ENCODE measurements at places on chromosomes 13 and 19. TPM values are rescaled to one million over a fixed set of nuclear protein-coding genes. Genes with fewer than 3 reads are reported as not detected.
A peak's percentile ranks its signal among the peaks of the same experiment; 100 is the strongest.

The ADGRE2 gene
- 0.54 TPM for total RNA-seq

The POSTN gene
- not detected for total RNA-seq

DNA sequence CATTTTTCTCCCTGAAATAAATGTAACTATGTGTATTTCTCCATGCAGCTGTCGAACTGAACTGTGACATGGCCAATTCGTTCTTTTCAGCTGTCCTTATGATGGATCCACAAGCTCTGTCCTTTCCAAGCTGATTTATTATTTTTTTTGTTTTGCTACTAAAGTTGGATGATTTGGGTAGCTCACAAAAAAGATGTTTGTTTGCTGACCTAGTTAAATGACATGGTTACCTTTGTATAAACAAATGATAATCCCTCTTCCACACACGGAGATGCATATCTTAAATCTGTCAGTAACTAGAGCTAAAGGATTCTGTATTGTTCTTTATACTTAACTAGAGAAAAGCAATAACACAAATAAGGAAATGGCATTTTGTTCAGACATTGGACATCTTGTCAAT, 884.3 kb upstream of the PCDH20 start:
- no peak overlapping the region for H3K27ac ChIP-seq
- DNase-seq: no peak
- no peaks in the 10 kb centered on the region for H3K27me3 ChIP-seq

DNA sequence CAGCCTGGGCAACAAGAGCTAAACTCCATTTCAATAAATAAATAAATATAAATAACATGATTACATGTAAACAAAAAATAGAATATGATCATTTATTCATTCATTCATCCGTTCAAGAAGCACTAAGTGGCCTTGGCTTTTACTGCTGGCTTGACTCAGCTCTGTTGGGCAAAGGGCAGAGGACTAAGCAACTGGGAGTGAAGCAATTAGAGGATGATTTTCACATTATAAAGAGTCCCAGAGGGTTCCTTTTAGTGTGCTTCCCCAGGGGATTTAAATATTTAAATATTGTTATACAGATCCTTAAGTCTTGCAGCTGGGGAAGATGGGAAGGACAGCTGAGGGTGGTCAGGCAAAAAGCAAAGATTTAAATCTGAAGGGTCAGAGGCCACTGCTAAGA, 34.9 kb upstream of the FLT1 start:
- DNase-seq: no peak
- H3K27ac ChIP-seq: no peak overlapping the region
- H3K4me3 ChIP-seq: no peak overlapping the region
- peaks cover 43% of the 10 kb centered on the region for H3K27me3 ChIP-seq
- H3K4me1 ChIP-seq: peaks cover 6% of the 10 kb centered on the region

GRCh38 chr19:4768934-4769777, 22.4 kb upstream of the FEM1A start:
- no peaks in the 10 kb centered on the region for H3K36me3 ChIP-seq
- H3K4me1 ChIP-seq: no peaks in the 10 kb centered on the region
- H3K4me3 ChIP-seq: no peak overlapping the region
- peaks cover 8% of the 10 kb centered on the region for H3K27me3 ChIP-seq

- H3K27ac ChIP-seq: no peak overlapping the region
- H3K4me3 ChIP-seq: no peak overlapping the region
- peaks cover 2% of the 10 kb centered on the region for H3K4me1 ChIP-seq
- no peaks in the 10 kb centered on the region for H3K36me3 ChIP-seq
Measured at GRCh38 chr13:25732111-25732865, 319.5 kb downstream of the SHISA2 start.

DNA sequence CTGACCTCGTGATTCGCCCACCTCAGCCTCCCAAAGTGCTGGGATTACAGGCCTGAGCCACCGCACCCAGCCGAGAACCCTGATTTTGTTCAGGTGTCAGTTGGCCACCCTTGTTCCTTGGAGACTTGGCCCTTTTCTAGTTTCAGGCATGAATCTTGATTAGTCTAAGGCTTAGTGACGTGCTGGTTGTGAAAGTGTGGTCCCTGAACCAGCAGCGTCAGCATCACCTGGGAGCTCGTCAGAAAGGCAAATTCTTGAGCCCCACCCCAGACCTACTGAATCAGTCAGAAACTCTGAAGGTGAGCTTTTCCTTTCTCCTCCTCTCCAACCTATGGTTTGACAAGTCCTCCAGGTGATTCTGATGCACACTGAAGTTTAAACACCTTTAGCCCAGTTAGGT, 35.2 kb downstream of the CACNG6 start:
- H3K27ac ChIP-seq: no peak overlapping the region
- H3K4me3 ChIP-seq: no peak overlapping the region
- peaks cover 10% of the 10 kb centered on the region for H3K27me3 ChIP-seq
- H3K36me3 ChIP-seq: no peaks in the 10 kb centered on the region
- DNase-seq: no peak

The FPR1 gene
- total RNA-seq: not detected

The SRRM5 gene
- 0.72 TPM for total RNA-seq

The ASPDH gene
- total RNA-seq: not detected

The IGFL1 gene
- total RNA-seq: not detected

DNA sequence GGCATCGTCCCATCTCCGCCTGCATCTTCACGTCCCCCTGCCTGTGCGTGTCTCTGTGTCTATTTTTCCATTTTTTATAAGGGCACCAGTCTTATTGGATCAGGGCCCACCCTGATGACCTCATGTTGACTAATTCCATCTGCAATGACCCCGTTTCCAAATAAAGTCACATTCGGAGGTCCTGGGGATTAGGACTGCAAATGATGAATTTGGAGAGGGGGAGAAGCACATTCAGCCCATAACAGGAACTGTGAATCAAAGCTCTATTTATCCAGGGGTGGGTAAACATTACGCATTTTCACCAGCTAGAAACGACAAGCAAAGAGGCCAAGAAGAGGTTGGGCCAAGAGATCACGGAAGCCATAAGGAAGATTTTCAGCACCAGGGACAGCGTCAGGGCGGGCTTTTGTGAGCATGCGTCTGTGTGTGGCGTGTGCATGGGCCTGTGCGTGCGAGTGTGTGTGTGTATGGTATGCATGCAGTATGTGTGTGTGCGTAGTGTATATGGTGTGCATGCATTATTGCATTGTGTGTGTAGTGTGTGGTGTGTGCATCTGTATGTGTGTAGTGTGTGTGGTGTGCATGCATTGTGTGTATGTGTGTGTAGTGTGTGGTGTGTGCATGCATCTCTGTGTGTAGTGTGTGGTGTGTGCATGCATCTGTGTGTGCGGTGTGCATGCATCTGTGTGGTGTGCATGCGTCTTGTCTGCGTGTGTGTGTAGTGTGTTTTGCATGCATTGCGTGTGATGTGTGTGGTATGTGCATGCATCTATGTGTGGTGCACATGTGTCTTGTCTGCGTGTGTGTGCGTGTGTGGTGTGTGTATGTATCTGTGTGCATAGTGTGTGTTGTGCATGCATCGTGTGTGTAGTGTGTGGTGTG, 19.6 kb downstream of the CELF5 start:
- no peaks in the 10 kb centered on the region for H3K27me3 ChIP-seq
- peak; percentile 68 for DNase-seq
- H3K27ac ChIP-seq: no peak overlapping the region
- H3K36me3 ChIP-seq: no peaks in the 10 kb centered on the region
- no peaks in the 10 kb centered on the region for H3K4me1 ChIP-seq
- no peak overlapping the region for H3K4me3 ChIP-seq

DNA sequence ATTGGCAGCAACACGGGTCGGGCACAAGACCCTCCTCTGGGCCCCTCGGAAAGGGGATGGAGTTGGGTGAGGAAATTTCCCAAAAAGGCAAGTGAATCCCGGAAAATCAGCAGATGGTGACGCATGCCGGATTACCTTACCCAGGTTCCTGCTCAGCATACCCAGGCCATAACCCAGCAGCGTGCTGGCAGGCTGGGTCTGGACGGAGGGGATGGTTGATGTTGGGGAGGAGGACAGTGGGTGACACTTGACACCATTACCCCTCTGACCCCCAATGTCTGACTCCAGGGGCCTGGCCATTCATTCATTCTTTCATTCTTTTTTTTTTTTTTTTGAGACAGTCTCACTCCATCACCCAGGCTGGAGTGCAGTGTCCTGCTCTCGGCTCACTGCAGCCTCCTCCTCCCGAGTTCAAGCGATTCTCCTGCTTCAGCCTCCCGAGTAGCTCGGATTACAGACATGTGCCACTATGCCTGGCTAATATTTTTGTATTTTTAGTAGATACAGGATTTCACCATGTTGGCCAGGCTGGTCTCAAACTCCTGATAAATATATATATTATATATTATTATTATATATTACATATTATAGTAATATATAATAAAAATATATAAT, 799 bp downstream of the PVR start:
- DNase-seq: peak; percentile 40
- H3K4me1 ChIP-seq: no peaks in the 10 kb centered on the region
- H3K27me3 ChIP-seq: peaks cover 13% of the 10 kb centered on the region
- peak overlapping the region; percentile 80 for H3K4me3 ChIP-seq

- H3K27ac ChIP-seq: no peak overlapping the region
- H3K4me1 ChIP-seq: peaks cover 5% of the 10 kb centered on the region
- no peak overlapping the region for H3K4me3 ChIP-seq
- peaks cover 6% of the 10 kb centered on the region for H3K27me3 ChIP-seq
- no peak for DNase-seq
- H3K36me3 ChIP-seq: peaks cover 17% of the 10 kb centered on the region
Measured at GRCh38 chr13:50539791-50540530, 303.5 kb downstream of the DLEU7 start.

- H3K36me3 ChIP-seq: no peaks in the 10 kb centered on the region
- peaks cover 15% of the 10 kb centered on the region for H3K4me1 ChIP-seq
- no peak for DNase-seq
- H3K27ac ChIP-seq: no peak overlapping the region
Measured at GRCh38 chr19:54302257-54302656, 10.7 kb downstream of the LILRA5 start.

The ZNF468 gene
- total RNA-seq: 24.2 TPM

GRCh38 chr13:35797991-35798390, 321.5 kb upstream of the MAB21L1 start:
- no peak overlapping the region for H3K27ac ChIP-seq
- H3K27me3 ChIP-seq: no peaks in the 10 kb centered on the region

DNA sequence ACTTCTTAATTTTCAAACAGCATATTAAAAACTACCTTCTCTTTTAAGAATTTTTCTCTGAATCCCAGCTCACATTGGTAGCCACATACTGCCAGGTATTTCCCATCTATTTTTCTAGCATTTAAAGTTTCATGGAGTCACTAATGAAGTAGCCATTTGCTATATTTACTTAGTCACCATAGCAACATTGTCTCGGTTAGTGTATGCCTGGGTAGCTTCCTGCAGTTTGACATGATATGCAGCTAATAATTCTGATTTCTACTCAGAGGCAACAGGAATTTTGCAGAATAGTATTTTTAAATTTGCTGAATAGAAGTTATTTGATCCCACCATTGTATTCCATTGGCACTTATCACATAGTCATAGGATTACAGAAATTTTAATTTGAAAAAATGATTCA, 30.9 kb upstream of the KCTD4 start:
- no peak overlapping the region for H3K27ac ChIP-seq
- H3K27me3 ChIP-seq: no peaks in the 10 kb centered on the region
- H3K4me3 ChIP-seq: no peak overlapping the region
- no peak for DNase-seq
- H3K36me3 ChIP-seq: peaks cover 10% of the 10 kb centered on the region
- peaks cover 1% of the 10 kb centered on the region for H3K4me1 ChIP-seq

- peaks cover 17% of the 10 kb centered on the region for H3K27me3 ChIP-seq
- H3K36me3 ChIP-seq: peaks cover 3% of the 10 kb centered on the region
- no peak overlapping the region for H3K27ac ChIP-seq
Measured at GRCh38 chr19:54430306-54431254, 15.3 kb downstream of the TTYH1 start.

- DNase-seq: no peak
- no peaks in the 10 kb centered on the region for H3K4me1 ChIP-seq
- peaks cover 22% of the 10 kb centered on the region for H3K27me3 ChIP-seq
Measured at GRCh38 chr19:29491995-29492577, 33.7 kb upstream of the VSTM2B start.

DNA sequence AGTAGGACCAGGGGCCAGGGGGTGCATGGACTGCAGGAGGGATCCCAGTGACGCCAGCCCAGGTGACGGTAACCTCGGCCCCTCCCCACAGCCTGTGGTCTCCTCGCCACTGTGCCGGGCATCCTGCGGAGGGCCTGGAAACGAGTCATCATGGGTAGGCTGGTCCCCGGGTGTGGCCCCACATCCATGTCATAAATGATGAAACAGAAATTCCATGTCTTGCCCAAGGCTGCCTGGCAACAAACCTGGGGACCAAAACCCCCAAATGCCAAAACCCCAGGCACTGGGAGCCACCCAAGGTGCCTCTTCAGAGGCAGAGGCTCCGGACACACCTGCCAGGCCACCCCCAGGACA, 20.9 kb downstream of the MAP2K2 start:
- peaks cover 32% of the 10 kb centered on the region for H3K4me1 ChIP-seq
- no peaks in the 10 kb centered on the region for H3K27me3 ChIP-seq
- peak overlapping the region; percentile 21 for H3K27ac ChIP-seq
- H3K36me3 ChIP-seq: peaks cover 30% of the 10 kb centered on the region
- no peak overlapping the region for H3K4me3 ChIP-seq
- DNase-seq: no peak

The S1PR4 gene
- total RNA-seq: 134 TPM

The DKKL1 gene
- not detected for total RNA-seq

GRCh38 chr19:43768273-43769050, 12.3 kb downstream of the KCNN4 start:
- peaks cover 18% of the 10 kb centered on the region for H3K36me3 ChIP-seq
- H3K4me3 ChIP-seq: no peak overlapping the region
- no peak for DNase-seq
- H3K27ac ChIP-seq: no peak overlapping the region

The BABAM1 gene
- 112 TPM for total RNA-seq

The TMEM145 gene
- total RNA-seq: 0.94 TPM

DNA sequence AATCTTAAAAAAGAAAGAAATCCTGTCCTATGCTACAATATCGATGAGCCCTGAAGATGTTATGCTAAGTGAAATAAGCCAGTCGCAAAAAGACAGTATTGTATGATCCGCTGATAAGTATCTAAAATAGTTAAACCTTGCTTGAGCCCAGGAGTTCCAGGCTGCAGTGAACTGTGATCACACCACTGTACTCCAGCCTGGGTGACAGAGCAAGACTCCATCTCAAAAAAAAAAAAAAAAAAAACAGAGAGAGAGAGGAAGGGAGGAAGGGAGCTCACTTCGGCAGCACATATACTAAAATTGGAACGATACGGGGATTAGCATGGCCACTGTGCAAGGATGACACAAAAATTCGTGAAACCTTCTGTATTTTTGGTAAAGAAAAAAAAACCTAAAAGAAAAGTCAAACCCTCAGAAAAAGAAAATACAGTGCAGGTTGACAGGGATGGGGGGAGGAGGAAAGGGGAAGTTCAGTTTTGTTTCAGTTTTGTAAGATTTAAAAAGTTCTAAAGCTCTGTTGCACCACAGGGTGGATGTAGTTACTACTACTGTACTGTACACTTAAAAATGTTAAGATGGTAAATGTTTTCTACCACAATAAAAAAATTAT, 8.4 kb downstream of the CLASRP start:
- peak overlapping the region; percentile 84 for H3K27ac ChIP-seq
- H3K4me1 ChIP-seq: peaks cover 28% of the 10 kb centered on the region
- H3K4me3 ChIP-seq: peak overlapping the region; percentile 79
- H3K27me3 ChIP-seq: no peaks in the 10 kb centered on the region
- peaks cover 5% of the 10 kb centered on the region for H3K36me3 ChIP-seq
